ENCODE measurements at places on chromosomes 6 and 20. TPM values are rescaled to one million over a fixed set of nuclear protein-coding genes. Genes with fewer than 3 reads are reported as not detected.

Gene ATXN1
- total RNA-seq = 24.8 TPM

Gene RBPJL
- total RNA-seq = not detected

Gene ZSWIM3
- 5.8 TPM for total RNA-seq

Gene PAX1
- not detected for total RNA-seq

Gene ARHGAP40
- not detected for total RNA-seq

Gene MTFR2
- total RNA-seq = 1.5 TPM

Gene KCNG1
- total RNA-seq = 8.6 TPM

Gene LTB
- 2.3 TPM for total RNA-seq

Gene ANKRD66
- total RNA-seq = not detected
